ENCODE measurements at places on chromosomes 12 and 14.

GRCh38 chr12:23686095-23686494, 263.4 kb downstream of the SOX5 start:
- DNase-seq: no peak

GRCh38 chr12:6520186-6520585, 14.1 kb upstream of the GAPDH start:
- no peak for DNase-seq

GRCh38 chr12:111597831-111598636, 1.1 kb downstream of the ATXN2 start:
- DNase-seq: no peak

- DNase-seq: no peak
These were observed 71.6 kb upstream of the PPM1H start for GRCh38 chr12:63006536-63006935.

DNA sequence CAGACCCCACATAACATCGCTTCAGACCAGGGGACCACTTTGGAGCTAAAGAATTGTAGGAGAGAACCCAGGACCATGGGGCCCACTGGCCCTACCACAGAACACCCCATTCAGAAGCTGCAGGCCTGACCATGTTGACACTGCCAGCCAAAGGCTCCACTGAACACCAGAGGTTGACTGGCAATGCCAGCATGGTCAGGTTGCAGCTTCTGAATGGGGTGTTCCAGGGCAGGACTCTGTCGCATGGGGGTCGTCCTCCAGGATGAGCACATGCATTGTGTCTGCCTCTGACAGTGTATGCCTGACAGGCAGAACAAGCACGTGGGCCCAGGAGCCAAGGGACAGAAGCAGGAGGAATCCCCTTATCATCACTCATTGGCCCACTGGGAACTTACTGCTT, 34.1 kb downstream of the DIO3 start:
- DNase-seq: no peak

DNA sequence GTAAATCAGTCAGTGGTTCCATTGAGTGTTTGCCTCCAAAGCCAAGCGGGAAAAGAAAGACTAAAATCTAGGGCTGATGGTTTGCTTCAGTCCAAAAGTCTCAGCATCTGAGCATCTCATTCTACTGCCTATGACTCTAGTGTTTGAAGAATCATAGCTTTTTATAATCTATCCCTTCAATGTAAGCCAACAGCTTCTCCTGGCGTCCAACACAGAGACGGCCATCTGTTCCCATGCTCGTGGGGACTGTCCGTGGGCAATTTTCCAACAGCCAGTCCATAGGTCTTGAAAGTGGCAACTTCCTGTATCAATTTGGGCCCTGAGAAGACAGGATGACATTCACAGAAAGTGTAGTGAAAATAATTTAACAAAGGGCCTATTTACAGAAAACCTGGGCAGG, 544.4 kb upstream of the TMEM132C start:
- DNase-seq: no peak

DNA sequence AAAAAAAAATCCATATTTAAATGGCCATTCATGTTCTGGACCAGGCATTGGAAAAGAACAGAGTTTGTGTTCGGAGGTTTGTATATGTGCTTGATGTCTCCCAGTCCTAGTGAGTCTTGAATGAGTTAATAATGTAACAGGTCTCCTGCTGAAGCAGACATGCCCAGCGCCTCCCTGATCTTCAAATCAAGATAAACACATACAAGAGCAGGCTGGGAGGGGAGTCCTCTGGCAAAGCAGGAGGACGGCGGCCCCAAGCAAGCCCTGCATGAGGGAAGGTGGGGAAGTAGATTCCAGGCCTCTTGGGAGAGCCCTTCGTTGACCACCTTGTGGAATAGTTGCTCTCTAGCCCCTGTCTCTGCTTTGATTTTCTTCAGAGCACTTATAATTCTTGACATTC, 156.3 kb downstream of the ZFP36L1 start:
- no peak for DNase-seq

- DNase-seq: no peak
These were observed 2.3 kb downstream of the POLR3B start for GRCh38 chr12:106359646-106360399.

GRCh38 chr14:92958373-92959188, 35.6 kb downstream of the CHGA start:
- DNase-seq: no peak

GRCh38 chr12:119949145-119949544, 39.9 kb upstream of the BICDL1 start:
- no peak for DNase-seq

DNA sequence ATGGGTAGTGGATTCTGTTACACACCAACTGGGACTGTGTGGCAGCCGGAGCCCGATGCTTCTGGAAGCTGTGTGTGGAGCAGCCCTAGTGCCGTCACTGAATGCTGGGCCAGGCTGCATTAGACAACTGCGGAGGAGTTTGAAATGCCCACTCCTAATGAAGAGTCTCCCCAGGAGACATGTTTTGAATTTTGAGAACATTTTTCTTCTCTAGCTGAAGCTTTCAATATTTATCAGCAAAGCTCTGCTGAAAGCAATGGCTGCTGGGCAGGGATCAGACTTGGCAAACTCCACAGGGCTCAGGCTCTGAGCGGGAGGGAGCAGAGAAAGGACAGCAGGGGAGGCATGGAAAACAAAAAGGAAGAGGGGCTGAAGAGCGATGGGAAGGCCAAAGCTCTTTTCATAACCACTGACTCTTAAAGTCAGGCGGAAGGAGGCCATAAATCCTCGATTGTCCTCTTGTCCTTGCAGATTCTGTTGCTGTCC, 189.1 kb downstream of the MON2 start:
- DNase-seq: no peak

- no peak for DNase-seq
These were observed 131.5 kb downstream of the CHST11 start for GRCh38 chr12:104588047-104588920.

- no peak for DNase-seq
These were observed 17.2 kb downstream of the PLEKHG3 start for GRCh38 chr14:64721391-64721791.

DNA sequence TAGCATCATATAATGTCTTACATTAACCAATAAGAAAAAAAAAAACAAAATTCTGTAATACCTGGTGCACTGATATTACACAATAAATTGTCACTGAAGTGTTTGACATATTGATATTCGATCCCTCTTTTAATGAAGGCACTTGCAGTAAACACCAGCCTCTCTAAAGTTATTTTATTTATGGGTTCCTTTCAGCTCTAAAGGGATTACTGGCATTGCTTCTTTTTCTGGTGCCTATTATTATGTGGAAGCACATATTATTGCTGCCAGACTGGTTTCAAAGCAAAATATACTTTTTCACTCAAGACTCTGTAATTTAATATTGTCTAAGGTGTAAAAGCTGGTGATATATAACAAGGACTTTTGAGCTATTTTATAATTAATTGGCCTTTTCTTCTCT, 1090.5 kb downstream of the TRHDE start:
- DNase-seq: no peak

DNA sequence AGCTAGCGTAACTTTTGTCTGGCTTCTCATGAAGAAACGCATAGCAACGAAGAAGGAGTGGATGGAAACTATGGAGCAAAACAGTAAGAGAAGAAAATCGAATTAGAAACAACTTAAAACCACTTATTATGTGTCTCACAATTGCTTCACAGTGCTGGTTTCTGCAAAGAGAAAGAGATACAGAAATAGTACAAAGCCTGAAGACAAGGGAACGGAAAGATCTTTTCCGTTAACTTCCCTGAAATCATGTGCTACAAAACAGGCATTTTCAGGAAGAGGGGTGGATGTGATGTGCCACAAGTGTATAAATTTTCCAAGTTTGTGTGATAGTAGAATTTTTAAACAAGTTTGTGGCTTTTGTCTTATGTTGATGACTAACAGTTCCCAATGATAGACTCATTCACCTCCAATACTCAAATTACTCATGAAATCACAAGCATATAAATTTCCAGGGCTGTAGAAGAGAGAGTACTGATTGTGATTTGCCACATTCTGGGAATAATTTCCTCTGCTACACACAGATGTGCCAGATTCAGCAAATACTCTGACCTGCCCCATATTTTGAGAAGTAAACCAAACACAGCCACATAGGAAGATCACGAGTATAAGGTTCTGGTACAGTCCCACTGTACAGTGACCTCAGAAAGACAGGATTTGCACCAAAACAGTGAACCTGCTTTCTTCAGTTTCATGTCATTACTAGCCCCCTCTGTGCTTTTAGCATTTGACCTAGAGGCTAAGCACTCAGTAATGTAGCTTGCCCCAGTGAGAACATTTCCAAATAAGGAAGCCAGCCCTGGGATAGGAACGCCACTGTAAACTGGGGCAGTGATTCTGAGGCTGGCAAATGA, 41.4 kb upstream of the PPFIA2 start:
- DNase-seq: no peak

GRCh38 chr14:75971509-75971908, 10.3 kb downstream of the TGFB3 start:
- DNase-seq: no peak

- no peak for DNase-seq
These were observed 8.2 kb downstream of the PRKCH start for GRCh38 chr14:61329478-61330051.

GRCh38 chr12:49092086-49092815, 2.4 kb downstream of the DHH start:
- DNase-seq: peak; percentile 56

DNA sequence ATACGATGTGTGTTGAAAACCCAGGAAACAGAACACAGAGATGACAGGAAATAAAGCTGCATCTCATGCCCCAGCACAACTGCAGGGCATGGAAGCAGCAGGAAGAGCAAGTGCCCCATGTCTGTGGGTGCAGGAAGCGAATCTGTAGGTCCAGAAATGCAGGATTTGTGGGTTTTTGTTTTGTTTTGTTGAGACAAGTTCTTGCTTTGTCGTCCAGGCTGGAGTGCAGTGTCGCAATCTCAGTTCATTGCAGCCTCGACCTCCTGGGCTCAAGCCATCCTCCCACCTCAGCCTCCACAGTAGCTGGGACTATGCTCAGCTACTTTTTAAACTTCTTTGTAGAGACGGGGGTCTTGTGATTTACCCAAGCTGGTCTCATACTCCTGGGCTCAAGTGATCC, 6.2 kb upstream of the RPS6KL1 start:
- no peak for DNase-seq

DNA sequence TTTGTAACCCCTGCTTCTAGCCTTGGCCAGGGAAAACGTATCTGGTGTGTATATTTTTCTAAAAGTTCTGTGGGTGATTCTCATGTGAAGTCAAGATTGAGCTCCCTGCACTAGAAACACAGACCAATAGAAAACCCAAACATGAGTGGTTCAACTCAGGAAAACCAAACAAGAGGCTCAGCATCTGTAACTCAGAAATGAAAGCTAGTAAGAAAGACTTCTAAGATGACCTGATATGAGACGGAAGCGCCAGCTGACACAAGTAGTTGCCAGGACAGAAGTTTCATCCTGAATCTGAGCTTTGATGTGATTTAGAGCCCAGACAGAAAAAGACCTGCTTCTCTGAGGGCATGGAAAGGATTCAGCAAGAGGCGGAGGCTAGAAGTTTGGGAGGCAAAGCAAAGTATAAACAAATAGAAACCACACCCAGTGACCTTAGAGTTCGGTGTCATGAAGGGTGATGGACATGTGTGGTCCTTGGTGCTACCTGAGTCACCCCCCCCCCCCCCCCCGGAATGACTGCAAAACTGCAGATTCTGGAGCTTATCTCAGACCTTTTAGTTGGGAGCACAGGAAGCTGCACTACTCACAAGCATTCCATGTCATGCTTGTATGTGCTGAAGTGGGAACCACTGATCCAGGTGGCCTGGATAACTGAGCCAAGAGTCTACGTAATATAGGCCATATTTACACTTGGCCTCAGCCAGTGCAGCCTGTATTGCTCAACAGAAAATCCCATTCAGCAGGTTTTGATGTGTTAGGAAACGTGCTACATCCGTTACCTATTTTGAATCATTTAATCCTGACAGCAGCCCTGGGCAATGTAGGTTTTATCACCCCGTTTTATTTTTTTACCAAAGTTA, 191.3 kb downstream of the ANO6 start:
- no peak for DNase-seq

GRCh38 chr12:88958153-88958552, 377.9 kb upstream of the KITLG start:
- DNase-seq: no peak

DNA sequence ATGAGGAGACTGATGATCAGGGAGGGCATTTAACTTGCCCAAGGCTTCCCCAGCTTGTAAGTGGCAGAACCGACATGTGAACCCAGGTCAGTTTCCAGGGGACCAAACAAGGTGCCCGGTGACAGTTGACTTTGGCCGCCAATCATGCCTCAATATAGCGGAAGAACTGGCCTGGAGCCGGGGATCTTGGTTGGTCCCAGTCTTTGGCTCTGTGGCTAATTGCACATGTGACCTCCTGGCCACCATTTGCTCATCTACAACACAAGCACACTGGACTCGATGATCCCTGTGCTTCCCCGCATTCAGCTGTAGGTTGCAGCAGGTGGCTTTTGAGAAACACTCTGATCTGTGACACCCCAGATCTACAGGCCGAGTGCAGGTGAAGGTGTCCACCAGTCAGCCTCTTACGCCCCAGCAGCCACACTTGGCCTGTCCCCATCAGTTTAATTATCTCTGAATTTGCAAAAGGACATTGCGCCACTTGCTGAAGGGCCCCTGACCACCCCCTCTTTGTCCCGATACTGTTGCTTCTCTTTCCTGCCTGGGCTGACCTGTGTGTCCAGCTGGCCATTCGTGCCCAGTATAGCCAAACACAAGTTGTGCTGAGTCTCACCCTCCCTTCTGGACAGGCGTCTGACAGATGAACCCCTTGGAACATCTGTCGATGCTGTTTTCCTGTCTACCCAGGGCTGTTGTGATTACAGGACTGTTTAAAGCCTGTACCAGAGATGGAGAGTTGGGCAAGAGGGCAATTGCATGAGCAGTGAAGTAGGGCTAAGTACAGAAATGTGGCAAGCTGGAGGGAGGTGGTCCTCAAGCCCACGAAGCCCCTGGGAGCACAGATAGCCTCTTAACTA, 14.1 kb downstream of the ACACB start:
- DNase-seq: no peak

GRCh38 chr14:63387711-63388110, 69.0 kb upstream of the GPHB5 start:
- no peak for DNase-seq
